GM04503 (cell line): ENCODE measurements at places on chromosomes 5 and 9.

DNA sequence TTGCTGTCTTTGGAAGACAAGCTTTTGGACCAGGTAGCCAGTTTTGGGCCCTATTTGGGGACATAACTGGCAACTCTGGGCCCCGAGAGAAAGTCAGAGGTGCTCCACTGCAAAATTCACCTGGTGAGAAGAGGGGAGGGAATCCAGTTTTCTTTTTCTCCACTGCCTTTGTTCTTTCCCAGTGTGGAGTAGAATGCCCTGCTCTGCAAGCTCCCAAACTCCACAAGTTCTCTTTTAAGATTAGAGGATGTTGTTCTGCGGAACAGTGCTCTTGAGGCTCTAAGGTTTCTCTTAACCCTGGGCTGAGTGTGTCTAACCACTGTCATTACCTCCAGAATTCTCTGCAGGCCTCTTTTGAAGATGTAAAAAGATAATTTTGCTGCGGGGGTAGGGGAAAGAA lies 25.3 kb downstream of the MACIR start:
- no peak for DNase-seq

DNA sequence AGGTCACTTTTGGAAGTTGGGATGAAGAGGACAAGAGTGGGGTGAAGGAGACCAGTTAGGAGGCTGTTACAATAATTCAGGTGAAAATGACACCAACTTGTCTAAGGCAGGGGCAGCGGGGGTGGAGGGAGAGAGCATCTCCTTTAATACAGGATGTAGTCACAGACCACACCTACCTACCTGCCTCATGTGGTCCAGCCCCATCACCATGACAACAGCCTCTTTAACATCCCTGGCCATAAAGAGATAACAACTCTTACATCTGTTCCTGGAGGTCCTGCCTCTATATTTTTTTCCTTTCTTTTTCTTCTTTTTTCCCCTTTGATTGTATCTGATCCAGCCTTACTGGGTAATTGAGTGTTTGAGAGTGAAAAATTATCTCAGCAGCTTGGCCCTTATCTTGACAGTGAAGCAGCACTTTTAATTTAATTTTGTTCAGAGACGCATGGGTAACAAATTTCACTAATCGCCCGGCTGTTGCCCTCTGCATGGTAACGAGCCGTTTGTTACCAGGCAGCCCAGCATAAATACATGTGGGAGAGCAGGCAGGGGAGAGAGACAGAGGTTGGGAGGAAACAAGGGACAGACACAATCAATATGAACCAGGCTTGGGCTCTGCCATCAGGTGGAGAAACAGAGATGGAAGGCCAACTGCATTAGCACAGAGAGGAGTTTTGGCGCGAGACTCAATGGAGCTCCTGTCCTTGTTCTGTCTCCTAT lies 338.1 kb downstream of the ASTN2 start:
- DNase-seq = no peak

GRCh38 chr9:111974092-111974681 lies 77.6 kb downstream of the UGCG start:
- peak; percentile 66 for DNase-seq

- no peak for DNase-seq
Observed at GRCh38 chr5:172679628-172680212, 38.7 kb downstream of the NEURL1B start.

GRCh38 chr5:65163698-65164097 lies 318.0 kb downstream of the ADAMTS6 start:
- peak; percentile 34 for DNase-seq

GRCh38 chr5:124395287-124395686 lies 351.2 kb downstream of the ZNF608 start:
- no peak for DNase-seq

- no peak for DNase-seq
Observed at GRCh38 chr5:167713896-167714295, 577.5 kb upstream of the WWC1 start.

GRCh38 chr5:175654339-175654738 lies 3.5 kb upstream of the HRH2 start:
- DNase-seq = no peak

GRCh38 chr5:16065831-16066230 lies 113.8 kb downstream of the MARCHF11 start:
- DNase-seq = no peak

- no peak for DNase-seq
Observed at GRCh38 chr9:126698756-126699155, 85.0 kb downstream of the LMX1B start.

- no peak for DNase-seq
Observed at GRCh38 chr5:136820848-136821247, 455.5 kb upstream of the TRPC7 start.

DNA sequence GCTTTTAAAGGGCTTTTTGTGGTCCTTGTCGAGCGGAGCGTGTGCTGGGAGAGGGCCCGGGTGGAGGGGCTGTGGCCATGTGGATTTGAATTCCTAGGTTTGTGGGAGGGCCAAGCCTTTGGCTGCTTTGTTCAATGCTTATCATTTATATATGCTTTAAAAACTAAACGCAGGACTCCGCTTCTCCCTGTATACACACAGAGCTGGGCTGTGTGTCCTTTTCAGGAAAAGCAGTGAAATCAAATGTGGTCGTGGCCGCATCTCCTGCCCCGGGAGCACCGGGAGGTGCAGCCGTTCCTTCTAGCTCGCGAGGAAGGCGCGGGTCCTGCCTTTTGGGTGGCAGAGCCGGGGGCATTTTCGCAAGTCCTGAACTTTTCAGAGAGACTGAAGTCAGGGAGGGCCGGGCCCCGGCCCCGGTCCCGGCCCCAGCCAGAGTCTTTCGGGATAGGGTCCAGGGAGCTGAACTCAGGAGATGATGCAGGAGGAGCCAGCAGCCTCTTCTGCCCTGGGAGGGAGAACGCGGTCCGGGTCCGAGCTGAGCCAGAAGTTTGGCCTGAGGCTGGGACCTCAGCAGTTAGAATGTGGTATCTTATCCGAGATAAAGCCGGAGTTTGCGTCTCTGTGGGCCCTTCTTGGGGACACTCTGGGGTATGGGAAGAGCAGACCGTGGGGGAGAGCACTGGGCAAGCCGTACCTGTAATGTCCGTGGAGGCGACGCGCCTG lies 158.8 kb downstream of the C9orf152 start:
- DNase-seq = no peak
